ENCODE measurements at places on chromosomes 1 and 21.

- H3K27me3 ChIP-seq: no peaks in the 10 kb centered on the region
- DNase-seq: no peak
- H3K36me3 ChIP-seq: no peaks in the 10 kb centered on the region
- no peaks in the 10 kb centered on the region for H3K4me1 ChIP-seq
Measured at GRCh38 chr1:62025892-62026291, 168.8 kb upstream of the L1TD1 start.

- H3K4me1 ChIP-seq: peaks cover 12% of the 10 kb centered on the region
- no peak overlapping the region for H3K27ac ChIP-seq
- H3K4me3 ChIP-seq: no peak overlapping the region
- peaks cover 16% of the 10 kb centered on the region for H3K27me3 ChIP-seq
- no peaks in the 10 kb centered on the region for H3K36me3 ChIP-seq
Measured at GRCh38 chr1:50979937-50980336, 9.9 kb downstream of the CDKN2C start.

DNA sequence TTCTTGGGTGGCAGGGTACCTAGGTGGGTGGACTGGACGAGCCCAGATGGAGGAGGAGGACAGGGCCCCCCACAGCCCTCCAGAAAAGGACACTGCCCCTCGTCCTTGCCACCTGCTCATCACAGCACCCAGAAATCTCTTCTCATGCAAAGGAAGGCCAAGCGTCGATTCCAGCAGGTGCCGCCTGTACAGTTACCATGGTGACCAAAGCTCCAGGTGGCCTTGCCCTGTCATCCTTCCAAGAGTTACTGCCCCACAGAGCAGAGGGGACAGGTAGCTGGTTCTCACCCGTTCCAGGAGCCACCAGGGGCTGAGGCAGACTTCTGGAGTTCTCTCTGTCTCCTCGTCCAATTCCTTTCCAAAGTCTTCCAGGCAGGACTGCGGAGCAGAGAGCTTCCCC, 119.9 kb upstream of the VAMP3 start:
- no peak for DNase-seq
- H3K27me3 ChIP-seq: peaks cover 4% of the 10 kb centered on the region
- peaks cover 3% of the 10 kb centered on the region for H3K4me1 ChIP-seq

DNA sequence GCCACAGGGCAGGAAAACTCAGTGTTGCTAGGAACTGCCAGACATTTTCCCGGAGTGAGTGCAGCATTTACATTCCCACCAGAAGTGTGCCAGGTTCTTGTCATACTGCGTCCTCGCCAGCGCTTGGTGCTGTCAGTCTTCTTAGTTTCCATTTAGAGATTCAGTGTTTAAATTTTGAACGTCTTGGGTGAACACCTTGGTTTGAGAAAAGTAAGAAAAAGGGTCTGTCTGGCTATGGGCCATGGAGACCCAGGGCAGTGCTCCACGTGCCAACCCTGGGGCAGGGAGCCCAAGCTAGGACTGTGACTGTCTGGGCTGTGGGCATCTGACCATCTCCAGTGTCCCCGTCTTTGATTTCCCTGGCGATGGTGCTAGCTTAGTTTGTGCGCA, 16.0 kb downstream of the IBA57 start:
- H3K4me1 ChIP-seq: no peaks in the 10 kb centered on the region
- H3K27me3 ChIP-seq: no peaks in the 10 kb centered on the region
- no peak overlapping the region for H3K27ac ChIP-seq
- DNase-seq: no peak

DNA sequence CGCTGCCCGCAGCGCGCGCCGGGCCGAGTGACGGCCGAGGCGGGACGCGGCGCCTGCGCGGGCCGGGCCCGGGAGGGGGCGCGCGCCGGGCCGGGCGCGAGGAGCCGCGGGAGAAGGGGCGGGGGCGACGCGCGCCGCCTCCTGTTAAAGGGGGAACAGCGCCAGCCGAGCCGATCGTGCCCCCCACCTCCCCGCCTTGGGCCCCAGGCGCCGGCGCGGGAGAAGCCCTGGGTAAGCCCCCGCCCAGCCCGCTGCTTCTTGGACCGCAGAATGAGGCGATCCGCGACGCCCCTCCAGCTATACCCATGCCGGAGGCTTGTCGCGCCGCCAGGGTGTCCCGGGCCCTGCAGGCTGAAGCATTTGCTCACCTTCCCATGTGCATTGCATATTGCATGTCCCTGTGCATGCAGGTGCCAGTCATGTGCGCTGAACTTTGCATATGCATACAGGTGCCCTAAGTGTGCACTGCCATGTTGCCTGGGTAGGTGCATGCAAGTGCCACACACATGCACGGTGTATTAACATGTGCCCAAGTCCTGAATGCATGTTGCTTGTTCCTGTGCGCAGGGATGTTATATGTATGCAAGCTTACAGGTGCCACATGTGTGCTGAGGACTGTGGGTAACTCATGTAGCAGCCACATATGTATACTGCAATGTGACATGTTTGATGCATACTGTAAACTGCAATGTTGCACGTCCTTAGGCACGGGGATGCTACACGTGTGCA, at the start of gene ADGRB2:
ADGRB2 (minus strand) TSS at position 29 of the 729 bp plus-strand sequence. CDS start 7,119 bp downstream, outside the sequence.
- no peak within 1 kb of the TSS for H3K27ac ChIP-seq
- no peaks in the 10 kb centered on the region for H3K36me3 ChIP-seq
- peaks cover 71% of the 10 kb centered on the region for H3K4me1 ChIP-seq
- peaks cover 27% of the 10 kb centered on the region for H3K27me3 ChIP-seq

Measured in mesenchymal stem cell (in vitro differentiated cells and primary cell).